ENCODE measurements at places on chromosomes 7 and 10.
A peak's percentile ranks its signal among the peaks of the same experiment; 100 is the strongest.

GRCh38 chr7:148572067-148572522 lies 18.5 kb upstream of the C7orf33 start:
- no peak for DNase-seq

GRCh38 chr10:67306588-67307205 lies 380.9 kb downstream of the LRRTM3 start:
- DNase-seq, result no peak

- no peak for DNase-seq
These were observed 72.4 kb upstream of the SP4 start for GRCh38 chr7:21355406-21355874.

- no peak for DNase-seq
These were observed 97.0 kb upstream of the FAM20C start for GRCh38 chr7:95180-95862.

GRCh38 chr7:134458341-134458805 lies 527 bp downstream of the AKR1B1 start:
- no peak for DNase-seq

DNA sequence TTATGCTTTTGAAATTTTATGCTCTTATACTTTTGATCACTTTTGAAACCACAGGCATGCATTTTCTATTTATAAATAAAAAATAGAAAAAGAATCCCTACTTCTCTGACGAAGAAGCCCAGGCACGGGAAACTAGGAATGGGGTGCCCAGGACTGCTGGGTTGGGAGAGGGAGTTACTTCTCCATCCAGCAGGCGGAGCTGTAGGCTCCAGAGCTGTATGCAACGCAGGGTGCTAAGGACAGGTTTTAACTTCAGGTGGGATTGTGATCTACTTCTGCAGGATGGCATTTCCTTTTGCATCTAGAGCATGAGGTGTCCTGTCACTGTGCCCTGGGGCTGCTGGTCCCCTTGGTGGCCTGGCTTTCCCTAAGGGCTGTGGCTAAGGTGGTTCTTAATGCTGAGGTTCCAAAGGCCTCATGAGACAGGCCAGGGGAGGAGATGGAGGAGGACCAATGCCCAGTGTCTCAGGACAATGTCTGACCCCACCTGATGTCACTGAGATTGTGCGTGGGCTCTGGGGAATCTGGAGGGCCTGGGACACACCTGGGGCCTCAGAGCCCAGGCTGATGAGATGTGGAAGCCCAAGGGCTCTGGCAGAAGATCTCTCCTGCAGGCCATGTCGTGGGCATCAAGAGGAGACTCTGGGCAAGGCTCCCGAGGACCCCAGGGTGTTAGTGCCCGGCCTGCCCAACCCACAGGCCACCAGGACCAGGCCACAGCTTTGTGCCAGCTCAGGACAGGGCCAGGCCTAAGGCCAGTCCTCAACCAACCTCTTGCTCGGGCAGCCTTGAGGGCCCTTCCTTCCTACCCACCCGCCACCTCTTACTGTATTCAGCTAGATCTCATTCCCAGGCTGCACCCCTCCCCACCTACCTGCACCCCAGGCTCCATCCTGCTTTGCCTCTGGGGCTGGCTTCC lies 507 bp downstream of the CCDC201 start:
- DNase-seq, result no peak

- DNase-seq, result peak; percentile 45
These were observed 96.5 kb downstream of the ARMH3 start for GRCh38 chr10:101959346-101959916.

DNA sequence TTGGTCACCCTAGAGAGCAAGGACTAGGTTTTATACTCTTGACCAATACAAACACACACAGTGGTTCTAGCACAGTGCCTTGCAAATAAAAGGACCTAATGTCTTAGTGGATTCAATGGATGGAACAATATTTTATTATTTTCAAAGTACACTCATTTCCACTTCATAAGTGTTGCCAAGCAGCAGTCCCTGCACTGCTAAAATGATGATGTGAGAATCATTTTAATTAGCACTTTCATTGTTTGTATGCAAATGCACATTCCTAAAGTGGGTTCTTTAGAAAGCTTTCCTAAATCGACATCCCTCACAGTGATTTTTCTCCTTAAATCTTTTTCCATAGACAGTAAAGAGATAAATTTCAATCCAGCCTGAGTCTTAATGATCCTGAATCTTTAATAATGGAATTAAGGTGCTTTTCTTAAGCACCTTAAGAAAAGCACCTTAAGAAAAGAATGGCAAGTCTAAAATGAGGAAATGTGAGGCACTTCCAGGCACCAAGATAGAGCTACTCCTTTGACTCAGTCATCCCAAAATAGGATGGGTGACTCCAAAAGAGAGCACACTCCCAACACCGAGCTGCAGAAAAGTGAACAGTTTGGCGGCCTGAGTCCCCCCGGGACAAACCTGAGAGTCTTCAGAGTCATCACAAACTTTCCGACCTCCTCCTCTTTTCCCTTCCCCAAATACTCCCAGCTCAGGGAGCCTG lies 84.5 kb downstream of the SORBS1 start:
- DNase-seq, result no peak

GRCh38 chr7:104127204-104127603 lies 80.6 kb downstream of the ORC5 start:
- no peak for DNase-seq

GRCh38 chr7:47688311-47689100 lies 106.6 kb upstream of the TNS3 start:
- no peak for DNase-seq

All from NCI-H510A (cell line).